ENCODE measurements at places on chromosomes 2 and 18.

DNA sequence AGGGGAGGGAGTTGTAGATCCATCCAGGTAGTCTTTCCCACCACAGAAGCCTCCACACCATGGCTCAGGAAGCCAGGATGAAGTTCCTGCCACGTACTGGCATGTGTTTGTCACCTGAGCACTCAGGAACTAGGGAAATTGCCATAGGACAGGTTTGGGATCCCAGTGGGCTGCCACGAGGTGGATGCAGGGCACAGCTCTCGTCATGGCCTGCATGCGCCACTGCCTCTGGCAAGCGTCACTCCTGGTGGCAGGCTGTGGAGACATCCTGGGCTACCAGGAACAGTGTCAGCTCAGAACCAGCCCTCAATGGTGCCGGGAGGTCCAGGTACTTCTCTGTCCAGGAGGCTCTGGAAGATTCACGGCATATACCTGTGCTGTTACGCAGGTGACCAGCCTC, 3.8 kb downstream of the ARHGEF4 start:
- DNase-seq = no peak

GRCh38 chr2:24220554-24221291, 45.9 kb downstream of the FAM228A start:
- no peak for DNase-seq

DNA sequence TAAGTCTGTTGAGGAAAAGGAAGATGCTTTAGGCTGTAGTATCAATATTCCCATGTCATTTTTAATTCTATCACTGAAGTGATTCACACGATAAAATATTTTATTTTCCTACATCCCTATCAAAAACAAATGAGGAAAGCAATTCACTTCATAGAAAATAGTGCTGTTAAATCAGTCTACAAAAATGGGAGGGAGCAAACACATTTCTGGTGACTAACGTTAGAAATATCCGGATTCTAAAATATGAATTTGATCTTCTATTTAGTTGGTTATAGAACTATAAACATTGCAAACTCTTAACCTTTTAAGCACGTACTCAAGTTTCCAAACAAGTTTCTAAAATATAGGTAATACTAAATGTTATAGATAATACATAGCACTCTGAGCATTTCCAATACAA, 20.8 kb downstream of the ATF2 start:
- no peak for DNase-seq

DNA sequence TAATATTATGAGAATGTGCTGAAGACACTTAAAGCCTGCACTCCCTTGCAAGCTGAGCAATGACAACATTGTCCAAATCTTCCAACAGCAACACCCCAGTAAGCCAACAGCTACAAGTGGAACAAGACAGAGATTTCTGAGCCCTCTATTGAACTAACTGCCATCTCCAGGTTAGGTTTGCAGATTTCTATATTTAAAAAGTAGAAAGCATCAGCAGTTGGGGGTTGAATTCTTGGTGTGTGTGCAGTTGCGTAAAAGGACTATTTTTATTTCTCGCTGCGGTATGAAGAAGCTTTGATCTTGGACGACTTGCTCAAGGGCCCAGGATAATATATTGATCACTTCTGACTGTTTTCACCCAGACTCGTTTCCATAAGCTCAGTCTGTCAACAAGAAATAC, 106.2 kb upstream of the ZFP36L2 start:
- no peak for DNase-seq

- no peak for DNase-seq
These were observed 311.8 kb upstream of the ST6GAL2 start for GRCh38 chr2:107197594-107198294.

- DNase-seq = no peak
These were observed 134.7 kb downstream of the RIF1 start for GRCh38 chr2:151544449-151544848.

Measured in T-helper 1 cell (primary cell).